Left forelimb (tissue), 1 donor: ENCODE measurements at places on chromosomes 11 and 22.

GRCh38 chr22:22666307-22667091 is 22.1 kb downstream of the GGTLC2 start:
- peak; percentile 42 for DNase-seq

DNA sequence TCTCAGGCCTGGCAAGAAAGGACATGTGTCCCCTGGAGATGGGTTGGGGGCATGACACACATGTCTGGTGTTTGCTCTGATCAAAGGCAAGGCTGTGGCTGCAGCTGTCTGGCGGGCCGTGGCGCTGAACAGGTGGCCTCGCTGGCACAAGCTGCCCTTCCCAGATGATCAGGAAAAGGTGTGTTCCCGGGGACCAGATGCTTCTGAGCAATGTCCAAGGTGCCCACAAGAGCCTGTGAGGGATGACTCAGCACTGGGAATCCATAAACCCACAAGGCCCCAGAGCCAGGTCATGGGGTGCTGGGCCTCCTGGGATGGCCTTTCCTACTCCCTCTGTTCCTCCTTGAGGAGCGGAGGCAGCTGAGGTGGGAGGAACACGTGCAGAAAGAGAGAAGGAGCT is 9.7 kb upstream of the LRP5 start:
- DNase-seq = no peak

DNA sequence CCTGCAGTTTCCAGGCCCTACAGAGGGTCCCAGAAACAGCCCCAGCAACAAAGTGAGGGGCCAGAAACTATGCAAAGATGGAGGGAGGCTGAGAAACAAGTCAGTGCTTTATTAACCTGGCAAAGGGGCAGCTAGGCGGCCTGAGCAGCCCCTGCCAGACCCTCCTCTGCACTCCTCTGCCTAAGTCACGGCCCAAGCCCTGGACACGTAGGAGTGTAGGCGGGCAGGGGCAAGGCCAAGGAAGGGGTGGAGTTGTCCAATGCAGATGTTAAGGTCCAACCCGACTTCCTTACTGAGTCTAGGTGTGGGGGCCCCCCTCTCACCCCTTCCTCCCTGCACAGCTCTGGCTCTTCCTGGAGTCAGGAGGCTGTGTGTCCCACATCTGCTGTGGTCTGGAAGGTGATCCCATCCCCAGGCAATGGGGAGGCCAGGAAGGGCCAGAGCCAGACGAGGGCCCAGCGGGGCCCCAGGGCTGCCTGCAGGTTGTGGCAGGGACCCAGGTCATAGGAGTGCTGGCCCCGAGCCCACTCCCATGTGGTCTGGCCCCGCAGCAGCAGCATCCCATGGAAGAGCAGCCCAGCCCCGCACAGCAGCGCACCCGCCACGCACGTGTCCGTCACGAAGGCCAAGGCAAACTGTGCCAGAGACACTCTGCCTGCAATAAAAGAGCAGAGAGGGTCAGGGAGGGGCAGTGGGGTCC is 6.5 kb downstream of the ZDHHC24 start:
- DNase-seq = peak; percentile 56

DNA sequence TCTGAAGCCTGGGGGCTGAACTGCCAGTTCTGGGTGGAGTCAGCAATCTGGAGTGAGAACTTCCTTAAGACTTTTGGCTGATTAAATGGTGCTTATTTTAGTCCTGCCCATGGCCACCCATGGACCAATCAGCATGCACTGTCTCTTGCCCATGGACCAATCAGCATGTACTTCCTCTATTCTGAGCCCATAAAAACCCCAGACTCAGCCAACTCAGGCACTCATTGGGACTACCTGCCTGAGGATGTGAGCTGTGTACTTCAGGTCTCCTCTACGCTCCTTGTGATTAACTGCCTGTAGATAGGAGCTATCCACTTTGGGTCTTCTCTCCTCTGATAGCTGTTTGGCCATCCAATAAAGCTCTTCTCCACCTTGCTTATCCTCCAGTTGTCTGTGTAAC is 342.3 kb upstream of the CCDC179 start:
- DNase-seq = no peak

DNA sequence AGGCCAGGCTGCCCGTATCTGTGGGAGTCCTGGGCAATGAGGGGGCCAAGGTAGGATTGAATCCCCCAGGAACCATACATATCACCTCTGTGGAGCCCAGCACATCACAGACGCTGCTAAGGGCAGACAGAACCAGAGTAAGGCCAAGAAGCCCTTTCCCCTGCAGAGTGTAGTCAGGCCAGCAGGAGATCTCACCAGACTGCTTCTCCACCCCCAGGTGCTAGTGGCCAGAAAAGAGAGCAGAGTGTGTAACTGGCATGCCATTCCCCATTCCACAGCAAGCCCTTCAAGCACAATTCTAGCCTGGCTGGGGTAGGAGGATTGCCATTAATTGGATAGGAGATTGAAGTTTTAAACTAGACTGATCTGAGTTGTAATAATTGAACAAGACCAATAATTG is 28.0 kb upstream of the FCHSD2 start:
- no peak for DNase-seq
